ENCODE measurements at places on chromosomes 7 and 10. TPM values are rescaled to one million over a fixed set of nuclear protein-coding genes. Genes with fewer than 3 reads are reported as not detected.
A peak's percentile ranks its signal among the peaks of the same experiment; 100 is the strongest.

The FMC1 gene
- 9.5 TPM for total RNA-seq

The GNG11 gene
- total RNA-seq, result 25.9 TPM

GRCh38 chr7:124444696-124445480 is 320.7 kb downstream of the GPR37 start:
- H3K36me3 ChIP-seq, result no peaks in the 10 kb centered on the region
- H3K27me3 ChIP-seq, result no peaks in the 10 kb centered on the region
- H3K27ac ChIP-seq, result no peak overlapping the region
- DNase-seq, result no peak

DNA sequence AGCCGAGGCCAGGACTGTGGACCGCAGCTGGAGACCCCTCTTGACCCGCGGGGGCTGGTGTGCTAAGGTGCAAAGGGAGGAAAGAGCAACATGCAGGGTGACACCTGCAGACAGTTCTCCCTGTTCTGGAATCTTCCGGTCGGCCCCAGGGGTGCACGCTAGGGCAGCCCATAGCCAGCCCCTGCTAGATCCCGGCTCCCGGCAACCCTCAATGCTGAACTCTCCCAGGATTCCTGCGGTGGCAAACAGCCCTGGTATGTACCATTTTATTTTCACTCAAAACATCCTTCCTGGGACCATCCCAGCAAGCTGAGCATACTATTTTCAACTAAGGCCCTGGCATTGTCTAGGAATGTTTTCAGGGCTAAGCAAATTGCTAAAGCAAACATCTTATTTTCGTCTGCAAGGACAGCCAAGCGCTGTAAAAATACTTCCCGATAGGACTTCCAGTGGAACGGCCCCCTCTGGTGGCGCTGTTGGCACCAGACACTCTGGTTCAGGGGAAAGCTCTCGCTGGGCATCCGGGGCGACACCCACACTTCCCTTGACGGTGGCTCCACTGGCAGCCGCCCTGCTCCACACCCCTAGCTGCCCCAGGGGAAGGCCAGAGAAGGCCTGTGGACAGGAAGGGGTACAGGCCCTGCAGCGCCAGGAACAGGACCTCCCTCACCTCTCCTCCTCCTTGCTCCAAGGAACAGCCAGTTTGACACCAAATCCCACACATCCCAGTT is 99.4 kb downstream of the CTBP2 start:
- no peaks in the 10 kb centered on the region for H3K27me3 ChIP-seq
- H3K27ac ChIP-seq, result peak overlapping the region; percentile 87
- peaks cover 61% of the 10 kb centered on the region for H3K4me1 ChIP-seq
- H3K4me3 ChIP-seq, result peak overlapping the region; percentile 52

DNA sequence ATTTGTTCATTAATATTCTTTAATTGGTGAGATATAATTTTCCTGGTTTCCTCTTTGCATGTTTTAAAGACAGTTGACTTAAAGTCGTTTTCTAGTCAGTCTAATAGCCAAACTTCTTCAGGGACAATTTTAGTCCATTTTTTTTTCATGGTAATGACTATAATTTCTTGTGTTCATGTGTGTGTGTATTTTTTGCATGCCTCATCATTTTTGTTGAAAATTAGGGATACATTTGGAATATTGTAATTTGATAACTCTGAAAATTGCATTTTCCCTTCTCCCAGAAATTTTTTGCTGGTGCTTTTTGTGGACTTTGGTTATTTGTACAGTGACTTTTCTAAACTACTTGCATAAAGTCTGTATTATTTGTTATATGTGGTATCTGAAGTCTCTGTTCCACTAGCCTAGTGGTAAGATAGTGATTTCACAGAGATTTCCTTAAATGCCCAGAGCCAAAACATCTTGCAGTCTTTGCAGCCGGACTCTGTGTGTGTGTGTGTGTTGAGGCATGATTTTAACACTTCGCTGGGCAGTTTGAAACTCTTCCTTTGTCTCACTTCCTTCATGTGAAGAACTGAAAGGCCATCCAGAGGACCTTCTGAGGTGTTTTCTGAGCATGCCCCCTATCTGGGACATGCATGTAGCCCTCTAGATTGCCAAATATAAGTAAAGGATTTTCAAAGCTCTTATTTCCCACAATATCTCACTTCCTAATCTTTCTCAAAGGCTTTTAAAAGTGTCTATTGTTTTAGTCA is 40.9 kb upstream of the ZNF365 start:
- no peaks in the 10 kb centered on the region for H3K36me3 ChIP-seq
- H3K4me1 ChIP-seq, result 0 out of 2 replicates have a peak, but pooled peaks cover 6% of the 10 kb centered on the region
- no peak overlapping the region for H3K27ac ChIP-seq
- no peak for DNase-seq

DNA sequence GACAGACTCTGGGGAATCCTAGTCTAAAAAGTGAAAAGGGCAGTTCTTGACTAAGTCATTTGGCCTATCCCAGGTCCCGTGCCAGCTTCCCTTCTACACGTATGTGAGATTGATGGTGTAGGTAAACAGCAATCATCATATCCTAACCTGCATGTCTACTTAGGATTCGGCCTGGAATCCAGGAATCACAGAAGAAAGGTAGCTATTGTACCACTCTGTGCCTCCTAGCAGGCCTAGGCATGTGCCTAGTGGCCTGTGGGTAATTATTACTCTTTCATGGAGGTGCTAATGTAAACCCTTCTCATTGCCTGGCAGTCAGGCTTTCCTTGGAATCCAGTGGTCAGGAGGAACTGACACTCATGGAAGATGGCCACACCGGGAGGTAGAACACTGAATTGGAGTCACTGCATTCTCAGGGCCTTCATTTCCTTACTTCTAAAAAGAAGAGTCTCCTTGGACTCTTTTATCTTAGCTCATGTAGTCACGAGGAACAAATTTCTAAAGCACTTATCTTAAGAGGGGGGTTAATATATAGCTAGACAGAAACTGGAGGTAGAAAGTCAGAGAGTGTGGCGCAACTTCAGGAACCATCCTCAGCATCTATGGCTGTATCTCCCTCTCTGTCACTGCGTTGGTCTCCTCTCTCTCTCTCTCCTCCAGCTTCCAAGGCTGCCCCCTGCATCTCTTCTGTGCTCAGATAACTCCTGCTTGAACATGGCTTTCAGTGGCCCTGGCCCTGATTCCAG is 122.5 kb downstream of the C1GALT1 start:
- no peaks in the 10 kb centered on the region for H3K36me3 ChIP-seq
- no peak for DNase-seq
- no peak overlapping the region for H3K27ac ChIP-seq
- peaks cover 16% of the 10 kb centered on the region for H3K27me3 ChIP-seq
- no peaks in the 10 kb centered on the region for H3K4me1 ChIP-seq
- no peak overlapping the region for H3K4me3 ChIP-seq

- H3K4me3 ChIP-seq, result no peak overlapping the region
- peak; percentile 76 for DNase-seq
- H3K27me3 ChIP-seq, result 0 out of 2 replicates have a peak, but pooled peaks cover 8% of the 10 kb centered on the region
- no peak overlapping the region for H3K27ac ChIP-seq
Measured at GRCh38 chr10:62972103-62972502, 155.9 kb upstream of the EGR2 start.
